SJSA1 (cell line): ENCODE measurements at places on chromosomes 2 and 18.

- H3K36me3 ChIP-seq: peaks cover 36% of the 10 kb centered on the region
- no peaks in the 10 kb centered on the region for H3K27me3 ChIP-seq
Observed at GRCh38 chr18:9735238-9735637, 27.1 kb downstream of the RAB31 start.

DNA sequence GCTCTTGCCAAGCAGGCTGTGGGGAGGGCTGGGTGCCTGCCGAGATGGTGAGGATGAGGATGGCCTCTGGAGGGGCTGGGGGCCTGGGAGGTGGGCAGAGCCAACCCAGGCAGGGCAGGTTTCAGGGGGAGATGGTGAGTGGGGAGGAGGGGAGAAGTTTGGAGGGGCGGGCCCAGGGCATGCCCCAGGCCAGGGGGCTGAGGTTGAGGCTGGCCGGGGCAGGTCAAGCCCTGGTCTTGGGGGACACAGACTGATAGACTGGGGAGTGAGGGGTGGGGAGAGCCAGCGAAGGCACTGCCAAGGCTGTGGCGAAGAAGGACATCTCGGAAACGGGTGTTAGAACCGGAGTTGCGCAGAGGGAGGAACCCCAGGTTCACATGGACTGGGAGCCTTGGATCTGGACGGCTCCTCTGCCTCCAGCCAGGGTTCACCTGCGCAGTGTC lies 12.6 kb downstream of the CAPN10 start:
- no peak overlapping the region for H3K4me3 ChIP-seq
- no peak for DNase-seq
- no peaks in the 10 kb centered on the region for H3K27me3 ChIP-seq
- H3K27ac ChIP-seq: no peak overlapping the region
- H3K36me3 ChIP-seq: peaks cover 12% of the 10 kb centered on the region; the same call in 1 of the 2 replicates

DNA sequence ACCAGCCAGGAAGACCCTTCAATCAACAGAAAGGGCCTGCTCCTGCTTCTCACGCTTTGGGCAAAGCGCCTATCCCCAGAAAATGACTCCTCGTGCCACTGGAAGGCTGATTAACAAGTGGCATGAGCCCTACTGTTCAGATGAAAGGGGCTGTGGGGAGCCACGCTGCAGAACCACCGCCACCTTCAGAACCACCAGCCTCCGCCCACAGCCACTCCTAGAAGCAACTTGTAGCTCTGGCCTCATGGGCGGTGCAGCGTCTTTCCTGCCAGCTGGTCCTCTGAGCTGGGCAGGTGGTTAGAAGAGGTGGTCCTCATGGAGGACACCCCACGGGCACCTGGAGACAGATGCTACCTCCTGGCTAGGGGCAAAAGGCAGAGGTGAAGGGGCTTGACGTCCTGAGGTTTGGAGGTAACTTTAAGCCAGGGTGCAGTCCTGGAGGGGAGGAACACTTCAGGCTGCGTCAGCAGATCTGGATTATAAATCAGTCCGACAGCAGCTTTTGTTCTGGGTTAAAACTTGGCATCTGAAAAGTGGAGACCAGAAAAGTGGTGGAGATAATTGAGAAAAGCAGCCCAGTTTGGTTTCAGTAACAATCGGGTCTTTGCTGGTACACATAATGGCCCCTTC lies 861 bp upstream of the SEMA4C start:
- H3K36me3 ChIP-seq: peaks cover 30% of the 10 kb centered on the region
- H3K4me3 ChIP-seq: no peak overlapping the region; the same call in 1 of the 2 replicates
- no peak overlapping the region for H3K27ac ChIP-seq
- DNase-seq: no peak
- peaks cover 24% of the 10 kb centered on the region for H3K4me1 ChIP-seq

DNA sequence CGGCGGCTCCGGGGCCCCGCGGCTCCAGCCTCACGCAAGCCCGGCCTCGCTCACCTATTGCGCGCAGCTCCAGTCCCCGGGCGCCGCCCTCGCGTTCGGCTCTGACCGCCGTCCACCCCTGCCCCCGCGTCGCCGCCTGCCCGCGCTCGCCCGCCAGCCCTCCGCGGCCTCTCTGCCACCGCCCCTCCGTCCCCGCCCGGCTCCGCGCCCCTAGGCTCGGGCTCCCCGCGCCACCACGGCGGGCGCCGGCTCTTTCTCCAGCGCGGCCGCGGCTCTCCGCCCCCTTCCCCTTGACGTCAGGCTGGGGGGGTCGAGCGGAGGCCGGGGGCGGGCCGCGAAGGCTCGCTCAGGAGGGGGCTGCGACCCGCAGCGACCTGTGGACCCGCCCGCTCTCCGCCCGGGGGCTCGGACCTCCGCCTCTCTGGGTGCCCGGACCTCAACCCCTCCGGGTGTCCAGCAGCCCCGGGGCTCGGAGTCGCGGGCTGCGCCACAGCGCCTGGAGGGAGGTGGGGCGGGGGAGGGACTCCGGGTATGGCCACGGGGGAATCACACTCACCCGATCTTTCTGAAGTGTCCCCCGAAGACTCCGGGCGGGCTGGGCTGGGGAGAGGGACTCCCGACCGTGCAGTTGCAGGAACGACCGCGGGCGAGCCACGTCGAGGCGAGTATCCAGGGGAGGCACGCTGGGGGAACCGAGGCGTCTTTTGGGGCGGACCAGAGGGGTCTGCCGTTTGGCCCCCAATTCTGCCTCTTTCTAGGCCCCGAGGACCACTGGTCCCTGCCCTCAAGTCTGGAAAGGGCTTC lies at the start of gene SEMA4C:
TSS of gene SEMA4C (minus strand) at position 259 of the 804 bp plus-strand sequence. CDS start 2,194 bp downstream, outside the sequence.
- H3K4me3 ChIP-seq: peak within 1 kb of the TSS; percentile 87
- peak within 1 kb of the TSS; percentile 83 for H3K27ac ChIP-seq
- H3K4me1 ChIP-seq: peaks cover 24% of the 10 kb centered on the region
- DNase-seq: peak; percentile 50

DNA sequence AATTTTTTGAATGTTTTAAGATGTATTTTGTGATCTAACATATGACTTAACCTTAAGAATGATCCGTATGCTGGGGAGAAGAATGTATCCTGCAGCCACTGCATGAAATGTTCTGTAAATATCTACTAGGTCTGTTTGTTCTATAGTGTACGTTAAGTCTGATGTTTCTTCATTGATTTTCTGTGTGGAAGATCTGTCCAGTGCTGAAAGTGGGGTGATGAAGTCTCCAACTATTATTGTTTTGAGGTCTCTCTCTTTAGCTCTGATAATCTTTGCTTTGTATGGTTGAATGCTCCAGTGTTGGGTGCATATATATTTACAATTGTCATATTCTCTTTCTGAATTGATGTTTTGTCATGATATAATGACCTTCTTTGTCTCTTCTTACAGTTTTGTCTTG lies 82.5 kb upstream of the LHCGR start:
- no peak overlapping the region for H3K27ac ChIP-seq
- DNase-seq: no peak
- no peaks in the 10 kb centered on the region for H3K27me3 ChIP-seq

DNA sequence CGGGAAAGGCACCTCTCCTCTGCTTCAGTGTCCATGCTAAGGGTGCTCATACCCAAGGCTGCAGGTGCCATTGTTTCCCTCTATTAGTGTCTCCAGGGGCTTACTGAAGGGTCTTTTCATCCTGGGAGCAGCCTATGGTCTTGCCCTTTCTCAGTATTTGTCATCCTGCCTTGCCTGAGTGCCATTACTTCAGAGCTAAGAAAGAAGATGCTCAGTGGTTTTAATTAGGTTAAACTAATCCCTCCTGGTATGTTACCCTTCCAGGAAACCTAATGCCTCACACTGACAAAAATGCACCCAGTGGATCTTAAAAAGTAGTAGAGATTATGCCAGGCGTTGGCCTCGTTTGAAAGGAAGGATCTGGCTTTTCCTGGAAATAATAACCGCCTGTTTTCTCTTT lies 151.4 kb downstream of the LRRTM1 start:
- DNase-seq: no peak
- peaks cover 3% of the 10 kb centered on the region; the same call in 1 of the 2 replicates for H3K27me3 ChIP-seq
- H3K27ac ChIP-seq: no peak overlapping the region
- no peaks in the 10 kb centered on the region for H3K36me3 ChIP-seq
- no peak overlapping the region for H3K4me3 ChIP-seq
